ENCODE measurements at places on chromosomes 13 and 19.
A peak's percentile ranks its signal among the peaks of the same experiment; 100 is the strongest.

GRCh38 chr13:110431425-110432294 lies 124.6 kb downstream of the COL4A2 start:
- no peak for DNase-seq

- no peak for DNase-seq
Measured at GRCh38 chr13:59861676-59862075, 302.1 kb downstream of the DIAPH3 start.

DNA sequence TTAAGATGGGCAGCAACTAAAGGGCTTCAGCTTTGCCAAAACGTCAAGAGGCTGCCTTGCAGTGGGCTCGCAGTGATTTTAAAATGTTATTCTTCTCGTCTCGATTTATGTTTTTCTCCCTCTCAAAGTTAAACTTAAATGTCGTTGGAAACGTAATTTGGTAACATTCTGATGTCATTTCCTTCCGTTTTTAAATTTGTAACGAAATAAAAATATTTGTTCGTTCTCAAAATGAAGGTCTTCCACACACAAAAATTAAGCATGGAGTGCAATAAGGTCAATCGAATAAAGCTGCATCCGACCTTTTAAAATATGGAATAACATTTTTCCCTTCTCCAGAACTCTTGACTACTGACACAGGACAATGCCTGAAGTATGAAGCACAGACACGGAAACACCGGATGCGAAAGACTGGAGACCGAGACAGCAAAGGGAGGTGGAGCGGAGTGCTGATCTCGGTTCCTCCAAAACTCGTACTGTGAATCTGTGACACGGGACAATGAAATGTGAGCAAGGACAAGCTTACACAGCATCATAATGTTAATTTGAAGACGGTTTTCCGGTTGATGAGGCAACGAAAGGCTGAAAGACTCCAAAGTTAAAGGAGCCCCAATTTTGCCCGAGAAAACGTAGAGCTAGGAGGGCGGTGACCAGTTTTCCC lies 850 bp downstream of the MTMR6 start:
- DNase-seq: peak; percentile 43

DNA sequence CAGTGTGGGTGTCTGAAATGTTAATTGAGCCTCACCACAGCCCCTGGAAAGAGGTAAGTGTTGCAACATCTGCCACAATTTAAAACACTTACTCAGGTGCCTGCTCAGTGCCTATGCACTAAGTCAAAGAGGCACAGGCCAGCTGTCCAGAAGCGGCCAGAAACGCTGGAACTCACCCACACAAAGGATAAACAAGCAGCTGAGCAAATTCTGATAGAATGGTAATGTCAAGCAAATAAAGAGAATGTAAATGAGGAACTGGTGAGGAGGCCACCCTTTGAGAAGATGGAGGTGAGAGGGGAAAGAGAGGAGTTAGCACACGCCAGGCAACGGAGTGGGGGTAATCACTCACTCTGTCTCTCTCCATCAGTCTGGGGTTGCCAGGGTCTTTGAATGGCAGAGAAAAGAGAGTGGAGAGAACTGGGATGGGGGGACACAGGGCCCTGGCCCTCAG lies 67.7 kb upstream of the SERP2 start:
- DNase-seq: peak; percentile 81

- peak; percentile 12 for DNase-seq
Measured at GRCh38 chr19:14347999-14348889, 33.0 kb upstream of the ADGRE5 start.
